ENCODE measurements at places on chromosomes 4 and X.

- DNase-seq, result no peak
These were observed 645.0 kb downstream of the PCDH7 start for GRCh38 chr4:31365006-31365690.

DNA sequence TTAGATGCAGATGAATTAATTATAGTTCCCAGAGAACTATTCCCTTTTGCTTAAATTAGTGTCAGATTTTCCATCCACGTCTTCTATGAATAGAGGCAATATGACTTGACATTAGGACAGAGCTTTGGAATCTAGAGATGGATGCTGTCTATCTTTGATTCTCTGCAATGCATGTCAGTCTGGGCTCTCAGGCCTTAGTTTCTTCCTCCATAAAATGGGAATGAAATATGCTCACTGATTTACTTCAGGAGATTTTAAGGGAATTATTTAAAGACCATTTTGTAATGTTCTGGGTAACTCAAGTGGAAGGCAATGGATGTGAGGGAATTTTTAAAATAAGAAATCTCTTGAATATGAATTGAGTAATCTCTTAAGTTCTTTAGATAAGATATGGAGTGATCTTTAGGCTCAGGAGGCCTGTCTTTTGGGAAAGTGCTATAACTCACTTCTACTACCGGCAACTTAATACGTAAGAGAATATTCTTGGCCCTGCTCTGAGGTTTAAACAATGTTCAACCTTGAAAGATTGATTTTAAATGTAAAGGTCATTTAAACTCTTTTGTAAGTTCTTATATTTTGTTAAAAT lies 29.0 kb downstream of the MGST2 start:
- DNase-seq, result no peak

- no peak for DNase-seq
These were observed 991.1 kb downstream of the STPG2 start for GRCh38 chr4:97152149-97152548.

DNA sequence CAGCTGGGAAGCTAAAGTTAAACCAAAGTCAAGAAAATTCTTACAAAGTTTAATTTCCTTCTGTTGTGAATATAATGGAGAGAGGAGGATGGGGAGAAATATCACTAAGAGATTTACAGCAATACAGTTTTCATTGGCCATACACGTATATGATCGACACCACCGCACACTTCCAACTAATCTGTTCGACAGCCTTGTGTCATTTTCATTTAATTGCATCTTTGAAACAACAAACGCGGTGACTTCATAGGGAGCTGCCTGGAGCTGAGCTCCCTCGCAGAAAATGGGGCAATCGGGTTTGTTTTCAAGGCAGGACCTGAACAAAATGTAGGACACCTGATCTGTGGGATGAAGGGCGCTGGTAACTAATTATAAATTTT lies 1.3 kb downstream of the PTPN13 start:
- no peak for DNase-seq

GRCh38 chr4:181952478-181952877 lies 290.7 kb upstream of the TENM3 start:
- no peak for DNase-seq

- no peak for DNase-seq
These were observed 167.5 kb downstream of the PALLD start for GRCh38 chr4:168664242-168664891.

GRCh38 chrX:108224727-108225621 lies 133.4 kb downstream of the ATG4A start:
- no peak for DNase-seq

- no peak for DNase-seq
These were observed 8.3 kb upstream of the VEGFC start for GRCh38 chr4:176800891-176801534.

DNA sequence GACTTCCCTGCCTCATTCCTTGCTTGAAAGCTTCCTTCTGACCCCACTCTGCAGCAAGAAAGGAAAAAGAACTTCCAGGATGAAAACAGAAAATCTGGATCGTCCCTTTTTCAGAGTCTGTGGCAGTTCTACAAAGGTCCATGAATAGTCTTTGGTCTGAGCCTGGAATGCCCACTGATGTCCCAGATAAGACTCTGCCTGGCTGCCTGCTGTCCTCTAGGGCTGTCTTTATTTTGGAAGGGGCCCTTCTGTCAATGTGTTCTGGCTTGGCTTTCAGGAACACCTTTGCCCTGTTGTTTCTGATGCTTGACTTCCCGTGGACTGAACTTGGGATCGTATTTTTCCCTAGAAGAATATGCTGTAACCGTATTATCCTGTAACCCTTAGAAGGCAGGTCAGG lies 114.7 kb upstream of the LNX1 start:
- no peak for DNase-seq

DNA sequence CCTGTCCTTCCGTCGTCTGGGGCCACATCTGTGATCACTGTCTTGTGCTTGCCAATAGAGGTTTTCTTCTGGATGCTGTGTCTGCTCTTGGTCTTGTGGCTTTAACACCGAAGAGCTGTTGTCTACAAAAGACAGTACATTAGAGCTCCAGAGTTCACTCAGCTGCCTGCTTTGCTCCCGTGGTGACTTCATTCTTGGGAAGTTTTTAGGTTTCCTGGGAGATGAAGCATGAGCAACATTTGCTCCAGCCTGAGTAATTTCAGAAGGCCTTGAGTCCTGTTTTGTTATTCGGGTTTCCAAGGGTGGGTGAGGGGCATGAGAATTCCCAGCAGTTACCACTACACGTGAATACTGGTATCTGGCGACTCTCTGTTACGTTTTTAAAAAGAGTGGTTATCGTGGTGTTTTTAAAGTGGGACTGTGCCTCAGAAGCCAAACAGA lies 189.2 kb downstream of the SHROOM3 start:
- no peak for DNase-seq

DNA sequence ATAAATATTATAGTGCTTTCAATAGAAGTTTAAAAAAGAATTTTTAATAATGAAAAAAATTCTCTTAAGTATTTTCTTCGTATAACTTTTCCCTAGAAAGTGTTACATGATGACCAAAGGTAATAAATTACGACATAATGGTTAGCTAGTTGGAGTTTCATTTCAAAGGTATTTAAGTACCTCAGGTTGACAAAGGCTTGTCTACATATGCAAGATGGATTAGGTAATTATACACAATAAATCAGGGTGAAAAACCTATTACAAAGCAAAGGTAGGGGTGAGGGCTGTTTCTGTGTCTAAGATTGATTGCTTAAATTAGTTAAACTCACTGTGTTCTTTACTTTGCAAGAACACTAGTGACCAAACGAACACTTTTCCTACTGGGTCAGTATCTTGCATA lies 508.5 kb upstream of the FAT1 start:
- no peak for DNase-seq

- DNase-seq, result no peak
These were observed 351.6 kb downstream of the NLGN4X start for GRCh38 chrX:5876984-5877596.

GRCh38 chrX:40578039-40578695 lies 2.6 kb upstream of the ATP6AP2 start:
- no peak for DNase-seq
